KBM-7 (cell line): ENCODE measurements at places on chromosomes 5 and 9.

DNA sequence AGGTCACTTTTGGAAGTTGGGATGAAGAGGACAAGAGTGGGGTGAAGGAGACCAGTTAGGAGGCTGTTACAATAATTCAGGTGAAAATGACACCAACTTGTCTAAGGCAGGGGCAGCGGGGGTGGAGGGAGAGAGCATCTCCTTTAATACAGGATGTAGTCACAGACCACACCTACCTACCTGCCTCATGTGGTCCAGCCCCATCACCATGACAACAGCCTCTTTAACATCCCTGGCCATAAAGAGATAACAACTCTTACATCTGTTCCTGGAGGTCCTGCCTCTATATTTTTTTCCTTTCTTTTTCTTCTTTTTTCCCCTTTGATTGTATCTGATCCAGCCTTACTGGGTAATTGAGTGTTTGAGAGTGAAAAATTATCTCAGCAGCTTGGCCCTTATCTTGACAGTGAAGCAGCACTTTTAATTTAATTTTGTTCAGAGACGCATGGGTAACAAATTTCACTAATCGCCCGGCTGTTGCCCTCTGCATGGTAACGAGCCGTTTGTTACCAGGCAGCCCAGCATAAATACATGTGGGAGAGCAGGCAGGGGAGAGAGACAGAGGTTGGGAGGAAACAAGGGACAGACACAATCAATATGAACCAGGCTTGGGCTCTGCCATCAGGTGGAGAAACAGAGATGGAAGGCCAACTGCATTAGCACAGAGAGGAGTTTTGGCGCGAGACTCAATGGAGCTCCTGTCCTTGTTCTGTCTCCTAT is 338.1 kb downstream of the ASTN2 start:
- DNase-seq = no peak

DNA sequence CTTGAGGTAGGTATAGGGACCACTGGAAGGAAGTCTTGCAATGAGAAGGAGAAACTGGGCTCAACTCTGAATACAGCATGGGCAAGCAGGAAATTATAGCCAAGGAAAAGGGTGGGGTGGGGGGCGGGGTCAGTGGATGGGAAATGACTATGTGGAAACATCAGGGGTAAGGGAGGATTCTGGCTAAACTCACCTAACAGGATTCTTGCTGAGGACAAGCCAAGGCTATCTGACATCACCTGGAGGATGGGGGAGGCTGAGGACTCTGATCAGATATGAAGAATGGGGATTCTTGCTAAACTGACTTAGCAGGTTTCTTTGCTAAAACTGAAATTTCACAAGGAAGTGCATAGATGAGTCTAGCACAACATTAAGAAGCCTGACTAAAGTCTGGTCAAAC is 40.8 kb downstream of the CTSL start:
- DNase-seq = no peak

DNA sequence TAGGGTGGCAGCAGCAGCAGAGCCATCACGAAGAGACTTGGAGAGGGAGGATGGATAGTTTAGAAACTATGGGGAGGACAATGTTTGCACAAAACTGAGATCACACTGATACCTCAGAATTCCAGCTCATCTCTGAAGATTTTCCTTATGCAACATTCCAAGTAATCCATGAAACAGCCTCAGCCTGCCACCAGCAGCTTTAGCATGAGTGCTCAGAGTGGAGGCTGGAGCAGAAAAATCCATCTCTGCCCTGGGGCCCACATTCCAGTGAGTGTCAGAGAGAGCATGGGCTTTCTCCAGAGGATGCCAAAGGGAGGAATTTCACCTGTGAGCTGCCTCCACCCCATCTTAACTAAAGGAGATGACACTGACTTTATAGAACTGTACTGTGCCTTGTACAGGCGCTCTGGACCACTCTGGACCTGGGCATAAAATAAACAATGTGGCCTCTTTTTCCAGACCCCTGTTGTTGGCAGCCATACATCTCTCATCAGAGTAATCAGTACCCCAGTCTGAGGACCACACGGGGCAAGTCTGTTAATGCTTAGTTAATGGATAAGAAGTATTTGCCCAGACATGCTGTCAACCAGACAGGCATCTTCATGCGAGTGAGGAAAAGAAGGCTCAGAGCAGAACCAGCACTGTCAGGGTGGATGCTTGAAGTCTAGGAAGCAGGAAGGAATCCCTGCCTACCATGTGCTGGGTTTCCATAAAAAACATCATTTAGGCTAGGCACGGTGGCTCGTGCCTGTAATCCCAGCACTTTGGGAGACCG is 440.9 kb downstream of the ENC1 start:
- no peak for DNase-seq

DNA sequence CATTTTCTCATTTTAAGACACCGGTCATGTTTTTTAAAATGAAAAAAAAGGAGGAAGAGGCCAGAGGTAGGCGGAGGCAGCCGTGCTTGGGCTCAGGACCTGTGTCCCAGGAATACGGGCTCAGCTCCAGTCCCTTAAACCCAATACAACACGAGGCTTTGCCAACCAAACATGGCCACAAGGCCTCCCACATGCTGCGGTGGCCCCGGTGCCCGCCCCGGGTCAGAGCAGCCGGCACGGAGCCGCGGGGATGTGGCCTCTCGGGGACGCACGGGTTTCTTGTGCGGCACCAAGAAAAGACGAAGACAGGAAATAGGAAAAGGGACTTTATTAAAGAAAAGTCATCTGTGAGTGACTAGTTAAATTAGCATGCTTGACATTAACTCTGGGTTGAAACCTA is 25.3 kb upstream of the CAMSAP1 start:
- DNase-seq = no peak

- DNase-seq = no peak
Observed at GRCh38 chr9:138043061-138043410, 165.5 kb downstream of the CACNA1B start.

- DNase-seq = no peak
Observed at GRCh38 chr9:132995121-132995420, 16.6 kb downstream of the GFI1B start.

DNA sequence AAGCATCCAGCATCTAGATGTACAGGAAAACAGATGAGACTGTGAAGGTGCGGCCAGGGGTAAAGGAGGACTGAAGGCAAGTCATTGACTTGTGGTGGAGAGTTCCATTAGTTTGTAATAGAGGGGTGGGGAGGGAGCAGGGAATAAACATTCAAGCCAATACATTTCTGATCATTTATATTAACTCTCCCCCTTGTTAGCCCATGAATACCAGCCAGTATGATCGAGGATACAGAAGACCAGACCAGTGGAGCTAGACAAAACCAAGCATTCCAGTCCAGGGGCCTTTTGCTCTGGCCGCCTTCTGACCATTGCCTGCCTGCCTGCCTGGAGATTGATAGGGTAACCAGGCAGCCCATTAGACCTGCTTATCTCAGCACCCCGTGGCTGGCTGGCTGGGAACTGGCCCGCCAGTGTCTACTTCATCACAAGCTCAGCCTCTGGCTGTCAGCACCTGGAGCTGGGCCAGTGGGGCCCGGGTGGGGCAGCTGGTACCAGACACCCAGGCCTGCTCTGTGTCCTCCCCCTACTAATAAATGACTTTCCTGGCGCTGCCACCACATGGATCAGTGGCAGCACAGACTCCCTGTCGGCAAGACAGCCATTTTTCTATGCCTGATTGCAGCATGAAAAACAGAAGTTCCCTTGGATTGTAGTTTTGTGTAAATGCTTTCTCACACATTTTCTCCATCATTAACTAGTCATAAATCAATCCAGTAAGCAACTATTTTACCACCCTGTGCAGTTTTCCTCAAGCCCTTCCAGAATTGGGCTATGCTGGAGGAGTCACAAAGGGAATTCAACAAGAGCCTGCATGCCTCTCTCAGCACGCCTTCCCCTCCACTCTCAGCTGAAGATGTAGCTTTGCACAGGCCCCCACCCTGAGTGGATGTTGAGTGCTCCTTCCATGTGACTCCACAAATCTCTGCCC is 181.3 kb downstream of the SNCAIP start:
- no peak for DNase-seq

DNA sequence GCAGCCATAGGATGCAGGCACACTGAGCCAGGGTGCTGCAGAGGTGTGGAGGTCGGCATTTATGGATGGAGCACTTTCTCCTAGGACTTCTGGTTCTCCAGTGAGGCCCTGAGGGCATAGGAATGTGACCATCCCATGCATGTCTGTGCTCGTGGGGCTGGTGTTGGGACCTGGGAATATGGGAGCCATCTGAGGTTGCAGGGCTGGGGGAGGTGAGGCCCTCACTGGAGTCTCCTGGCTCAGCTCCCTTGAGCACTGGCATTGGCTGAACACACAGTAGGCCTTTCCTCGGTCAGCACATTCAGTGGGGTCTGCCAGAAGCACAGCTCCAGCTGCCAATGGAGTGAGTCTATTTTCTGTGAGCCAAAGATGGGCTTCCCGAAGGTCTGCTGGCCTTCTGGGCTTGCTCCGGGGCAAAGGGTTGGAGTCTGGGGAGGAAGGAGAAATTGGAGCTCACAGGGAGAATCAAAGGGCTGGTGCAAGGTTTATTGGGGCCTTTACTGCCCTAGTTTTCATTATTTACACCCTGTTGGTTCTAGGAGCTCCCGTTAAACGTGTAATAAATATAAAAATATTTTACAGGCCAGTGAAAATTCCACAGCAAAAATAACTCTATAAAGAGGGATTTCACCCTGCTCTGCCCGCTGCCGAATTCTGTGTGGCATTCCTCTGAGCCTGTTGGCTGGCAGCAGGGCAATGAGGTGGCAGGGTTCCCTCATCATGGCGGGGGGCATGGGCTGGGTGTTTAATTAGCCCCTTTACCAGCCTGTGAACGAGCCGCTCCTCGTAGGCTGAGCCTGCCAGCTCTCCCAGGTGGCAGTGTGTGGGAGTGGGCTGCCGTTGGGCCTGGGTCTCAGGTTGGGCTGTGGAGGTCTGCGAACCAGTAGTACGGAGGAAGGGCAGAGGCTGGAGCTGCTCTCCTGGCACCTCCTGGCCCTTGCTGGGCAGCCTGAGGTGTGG is 31.6 kb upstream of the PITX1 start:
- no peak for DNase-seq

GRCh38 chr5:180801596-180802324 is 846 bp downstream of the MGAT1 start:
- no peak for DNase-seq

DNA sequence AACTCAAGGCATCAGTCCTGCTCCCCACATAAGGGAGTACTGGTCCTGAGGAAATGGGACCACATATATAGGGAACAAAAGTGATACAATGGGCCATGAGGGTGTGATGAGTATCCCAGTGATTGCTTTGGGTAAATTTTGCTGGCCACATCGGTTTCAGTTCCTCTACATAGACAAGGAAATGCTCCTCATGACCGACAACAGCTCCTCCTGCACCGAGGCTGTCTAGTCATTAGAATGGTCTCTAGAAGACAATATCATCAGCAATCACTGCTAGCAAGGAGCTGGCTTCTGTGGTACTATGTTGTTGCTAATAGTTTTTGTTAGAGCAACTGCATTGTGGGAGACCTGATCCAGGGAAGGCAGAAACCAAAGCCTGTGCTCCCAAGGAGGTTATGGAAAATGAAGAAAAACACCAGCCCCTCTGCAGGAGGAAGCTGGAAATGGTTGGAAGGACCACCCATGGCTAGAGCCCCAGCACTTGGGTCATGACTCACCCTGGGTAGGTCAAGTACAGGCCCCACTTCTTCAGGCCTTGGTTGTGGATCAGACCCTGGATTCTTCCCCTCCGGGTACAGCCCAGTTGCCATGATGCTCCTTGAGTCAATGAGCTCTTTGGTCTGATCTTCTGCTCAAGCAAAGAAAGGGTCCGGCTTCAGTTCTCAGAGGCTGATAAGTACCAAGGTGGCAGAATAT is 3.4 kb upstream of the CTSL start:
- DNase-seq = no peak

DNA sequence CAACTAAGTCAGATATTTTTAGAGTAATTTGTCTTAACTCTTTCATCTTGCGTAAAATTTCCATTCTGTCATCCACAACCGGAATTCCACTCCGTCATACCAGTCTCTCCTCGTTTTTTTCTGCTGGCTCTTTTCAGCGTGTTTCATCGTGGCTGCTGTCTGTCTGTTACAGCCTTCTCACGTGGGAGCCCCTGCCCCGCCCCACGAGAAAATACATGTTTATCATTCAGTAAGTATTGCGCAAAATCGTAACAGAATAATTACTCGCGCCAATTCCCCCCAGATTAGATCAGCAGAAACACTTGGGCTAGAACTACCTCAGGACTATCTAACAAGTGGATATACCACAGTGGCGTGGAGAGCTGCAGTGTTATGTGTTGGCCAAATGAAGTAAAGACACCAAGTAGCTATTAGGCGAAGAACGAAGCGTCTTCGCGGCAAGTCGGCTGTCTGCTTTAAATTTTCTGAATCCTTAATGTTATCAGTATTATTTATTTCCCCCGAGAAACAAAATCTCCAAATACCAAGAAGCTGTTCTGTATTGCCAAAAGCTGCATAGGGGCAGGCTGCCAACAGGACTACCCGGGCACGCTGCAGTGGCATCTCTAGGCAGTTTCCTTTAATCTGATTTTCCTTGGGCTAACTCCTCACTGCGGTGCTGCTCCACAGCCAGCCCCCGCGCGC is 566 bp upstream of the FOCAD start:
- peak; percentile 68 for DNase-seq

- peak; percentile 61 for DNase-seq
Observed at GRCh38 chr9:110623462-110624025, 44.0 kb upstream of the SVEP1 start.

DNA sequence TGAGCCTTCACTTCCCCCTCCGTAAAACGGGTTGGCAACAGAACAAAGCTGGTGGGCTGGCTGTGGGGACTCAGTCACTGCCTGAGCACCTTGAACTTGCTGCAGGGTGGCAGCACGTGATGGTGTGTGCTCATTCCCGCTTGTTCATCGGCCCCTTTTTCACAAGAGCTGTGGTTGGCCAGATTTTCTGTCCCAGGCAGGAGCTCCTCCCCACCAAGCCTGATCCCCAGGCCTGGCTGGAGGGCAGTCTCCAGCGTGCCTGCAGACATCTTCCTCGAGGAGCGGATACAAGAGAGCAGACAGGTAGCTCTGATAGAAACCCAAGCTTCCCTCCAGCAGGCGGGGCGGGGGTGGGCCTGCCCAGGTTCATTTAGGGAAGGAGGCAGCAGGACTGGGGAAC is 61.9 kb upstream of the ORM1 start:
- DNase-seq = no peak

DNA sequence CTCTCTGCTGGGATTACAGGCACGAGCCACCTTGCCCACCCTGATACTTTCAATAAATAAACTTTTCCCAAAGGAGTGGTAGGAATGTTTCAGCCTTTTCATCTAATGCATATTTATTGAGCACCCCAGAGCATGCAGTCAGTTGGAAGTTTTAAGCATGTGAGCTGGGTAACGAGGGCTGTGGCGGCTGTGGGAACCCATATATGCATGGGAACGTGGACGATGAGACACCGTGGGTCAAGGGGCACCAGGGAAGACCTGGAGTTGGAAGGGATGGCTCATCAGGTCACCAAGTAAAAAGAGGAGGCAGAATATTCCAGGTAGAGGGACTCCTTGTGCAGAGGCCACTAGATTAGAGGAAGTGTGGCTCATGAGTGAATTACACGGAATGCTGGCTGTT is 64.7 kb downstream of the ANKRD33B start:
- DNase-seq = no peak

GRCh38 chr9:93968451-93969327 is 13.5 kb upstream of the BARX1 start:
- no peak for DNase-seq

GRCh38 chr5:124628721-124629596 is 117.5 kb downstream of the ZNF608 start:
- no peak for DNase-seq

- no peak for DNase-seq
Observed at GRCh38 chr5:87390576-87391199, 22.0 kb downstream of the CCNH start.
